ENCODE measurements at places on chromosomes 2 and 18. TPM values are rescaled to one million over a fixed set of nuclear protein-coding genes. Genes with fewer than 3 reads are reported as not detected.

LIMS2 gene
- 8.8 TPM for total RNA-seq

DBI gene
- 236 TPM for total RNA-seq

CCDC141 gene
- not detected for total RNA-seq

DNA sequence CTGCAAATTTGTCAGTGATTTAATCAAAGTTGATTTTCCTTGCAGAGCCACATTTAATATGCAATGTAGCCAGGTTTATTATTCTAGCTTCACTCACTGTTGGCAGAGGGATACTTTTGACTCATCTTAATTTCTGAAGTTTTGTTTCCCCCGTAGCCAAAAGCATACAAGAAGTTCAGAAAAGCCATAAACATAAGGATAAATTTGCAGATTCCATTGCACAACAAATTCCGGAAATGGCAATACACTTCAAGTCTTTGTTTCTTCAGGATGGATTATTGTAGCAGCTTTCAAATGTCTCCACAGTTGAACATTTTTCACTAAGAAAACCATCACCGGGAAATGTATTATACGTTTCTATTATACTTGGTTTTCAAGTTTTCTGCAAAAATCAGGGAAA lies 88.0 kb upstream of the ZCCHC2 start:
- no peak for DNase-seq
- H3K36me3 ChIP-seq, result no peaks in the 10 kb centered on the region
- H3K4me1 ChIP-seq, result peaks cover 9% of the 10 kb centered on the region
- H3K4me3 ChIP-seq, result no peak overlapping the region

DNA sequence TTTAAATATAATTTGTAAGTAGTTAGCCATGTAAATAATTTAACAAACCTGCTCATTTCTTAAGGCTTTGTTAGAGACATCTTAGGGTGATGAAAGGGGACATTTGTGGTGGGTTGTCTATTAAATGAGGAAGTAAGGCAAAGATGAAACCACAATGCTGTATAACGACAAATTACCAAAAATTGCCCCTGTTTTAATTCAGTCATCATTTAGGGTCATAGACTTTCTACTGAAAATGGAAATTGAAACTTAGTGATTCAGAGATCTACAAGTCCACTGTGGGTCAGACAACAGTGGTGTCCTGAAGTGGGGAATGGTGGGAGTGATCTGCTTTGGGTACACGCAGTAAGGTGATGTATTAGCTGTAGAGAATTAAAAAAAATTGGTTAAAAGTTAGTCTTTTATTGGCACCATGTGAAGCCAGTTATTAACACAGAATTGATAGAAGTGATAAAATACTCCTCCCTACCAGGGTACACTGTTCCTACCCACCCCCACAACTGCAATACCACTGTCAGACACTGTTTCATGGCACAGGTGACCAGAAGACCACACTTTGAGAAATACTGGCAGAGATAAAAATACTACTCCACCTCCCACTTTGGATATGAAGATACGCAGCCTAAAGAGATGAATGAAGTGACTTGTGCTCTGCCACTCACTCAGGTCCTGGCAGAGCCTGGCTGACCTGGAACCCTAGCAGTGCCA lies 13.4 kb downstream of the CERS6 start:
- H3K4me3 ChIP-seq, result no peak overlapping the region
- no peak for DNase-seq
- peaks cover 62% of the 10 kb centered on the region for H3K4me1 ChIP-seq
